ENCODE measurements at places on chromosomes 7 and 10. TPM values are rescaled to one million over a fixed set of nuclear protein-coding genes. Genes with fewer than 3 reads are reported as not detected.

The SFXN3 gene
- total RNA-seq = 34.6 TPM

The PNLIP gene
- not detected for total RNA-seq

The SNCG gene
- total RNA-seq = 0.29 TPM

The SORCS3 gene
- not detected for total RNA-seq

Measured in T-helper 1 cell treated with Interleukin-12 subunit alpha and Interleukin-12 subunit beta and Interleukin-4 antibody, amounts not matched to agents 30 ng/mL and 1 ng/mL, for 36 hours (primary cell).